ENCODE measurements at places on chromosomes 3 and 15. TPM values are rescaled to one million over a fixed set of nuclear protein-coding genes. Genes with fewer than 3 reads are reported as not detected.
A peak's percentile ranks its signal among the peaks of the same experiment; 100 is the strongest.

- DNase-seq = no peak
- H3K4me1 ChIP-seq = peaks cover 8% of the 10 kb centered on the region
- H3K27me3 ChIP-seq = no peaks in the 10 kb centered on the region
- no peak overlapping the region for H3K27ac ChIP-seq
- H3K36me3 ChIP-seq = no peaks in the 10 kb centered on the region
These were observed 63.2 kb downstream of the ASB7 start for GRCh38 chr15:100665570-100665969.

The OIP5 gene
- total RNA-seq = 3.1 TPM

The CILP gene
- total RNA-seq = not detected

DNA sequence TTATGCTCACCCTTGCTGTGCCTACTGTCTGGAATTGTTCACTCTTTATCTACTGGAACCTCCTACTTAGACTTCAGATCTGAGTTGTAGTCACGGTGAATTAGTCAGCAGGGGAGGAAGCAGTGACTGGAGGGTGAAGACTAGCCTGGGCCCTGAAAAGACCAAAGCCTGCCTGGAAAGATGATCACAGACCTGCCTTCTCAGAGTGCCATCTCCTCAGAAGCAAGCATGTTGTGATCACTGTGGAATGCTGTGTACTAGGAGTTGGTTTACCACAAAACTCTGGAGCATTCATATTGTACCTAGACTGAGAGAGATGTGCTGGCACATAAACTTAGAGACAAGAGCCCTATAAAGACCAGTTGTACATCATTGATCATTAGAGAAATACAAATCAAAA lies 100.7 kb upstream of the SCN10A start:
- H3K27ac ChIP-seq = no peak overlapping the region
- H3K4me3 ChIP-seq = no peak overlapping the region
- no peaks in the 10 kb centered on the region for H3K4me1 ChIP-seq
- DNase-seq = no peak
- H3K27me3 ChIP-seq = no peaks in the 10 kb centered on the region

DNA sequence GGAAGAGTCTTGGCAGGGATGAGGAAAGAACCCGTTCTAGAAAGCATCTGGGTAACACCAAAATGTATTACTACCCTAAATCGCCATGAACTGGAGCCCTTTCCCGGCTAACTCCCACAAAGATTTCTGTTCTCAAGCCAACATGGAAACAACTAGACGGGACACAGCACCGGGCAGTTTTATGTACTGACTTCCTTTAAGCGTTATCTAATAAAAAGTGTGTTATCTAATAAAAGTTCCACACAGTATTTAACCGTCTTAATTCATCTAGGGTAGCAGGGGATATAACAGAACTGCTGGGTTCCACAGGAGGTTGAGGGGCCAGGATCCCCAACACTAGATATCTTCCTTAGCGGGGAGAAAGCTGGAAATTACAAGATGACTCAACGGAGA lies 347 bp upstream of the C3orf62 start:
- no peak for DNase-seq
- no peaks in the 10 kb centered on the region for H3K4me1 ChIP-seq
- H3K4me3 ChIP-seq = peak overlapping the region; percentile 32
- H3K27ac ChIP-seq = peak overlapping the region; percentile 54
- H3K27me3 ChIP-seq = no peaks in the 10 kb centered on the region

DNA sequence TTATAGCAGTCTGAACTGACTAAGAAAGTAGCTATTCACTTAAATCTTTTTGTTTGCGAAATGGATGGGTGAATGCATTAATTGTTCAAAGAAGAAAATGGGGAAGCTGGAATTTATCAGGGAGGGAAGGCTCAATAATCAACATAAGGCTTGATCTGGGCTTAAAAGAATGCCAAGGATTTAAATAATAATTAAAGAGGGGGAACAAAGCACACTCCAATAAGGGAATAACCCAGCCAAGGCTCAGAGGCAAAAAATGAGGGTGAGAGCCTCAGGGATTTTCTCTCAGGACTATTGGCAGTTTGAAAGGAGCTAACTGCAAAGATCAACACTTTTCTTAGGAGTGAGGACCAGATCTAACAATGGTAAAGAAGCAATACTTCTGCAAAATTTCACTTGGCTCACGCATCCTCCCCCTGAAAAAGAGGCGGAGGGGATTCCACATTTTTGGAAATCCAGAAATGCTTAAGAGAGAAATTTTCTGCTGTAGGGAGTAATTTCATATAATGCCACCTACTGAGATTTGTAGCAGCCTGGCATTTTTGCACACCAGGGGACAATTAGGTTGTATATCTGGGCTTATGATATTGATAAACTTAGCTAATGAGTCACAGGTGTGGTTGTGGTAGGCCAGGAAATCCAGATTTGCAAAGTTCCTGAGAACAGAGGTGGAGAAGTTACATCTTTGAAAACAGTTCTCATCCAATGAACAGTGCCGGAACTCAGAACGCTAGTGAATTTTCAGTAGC lies 405.1 kb downstream of the TUSC7 start:
- peaks cover 47% of the 10 kb centered on the region for H3K4me1 ChIP-seq
- H3K36me3 ChIP-seq = no peaks in the 10 kb centered on the region
- H3K27me3 ChIP-seq = no peaks in the 10 kb centered on the region
- peak overlapping the region; percentile 16 for H3K27ac ChIP-seq
- H3K4me3 ChIP-seq = no peak overlapping the region

GRCh38 chr15:68781766-68782588 lies 38.7 kb downstream of the ANP32A start:
- peaks cover 68% of the 10 kb centered on the region for H3K36me3 ChIP-seq
- DNase-seq = no peak
- peak overlapping the region; percentile 53 for H3K27ac ChIP-seq

DNA sequence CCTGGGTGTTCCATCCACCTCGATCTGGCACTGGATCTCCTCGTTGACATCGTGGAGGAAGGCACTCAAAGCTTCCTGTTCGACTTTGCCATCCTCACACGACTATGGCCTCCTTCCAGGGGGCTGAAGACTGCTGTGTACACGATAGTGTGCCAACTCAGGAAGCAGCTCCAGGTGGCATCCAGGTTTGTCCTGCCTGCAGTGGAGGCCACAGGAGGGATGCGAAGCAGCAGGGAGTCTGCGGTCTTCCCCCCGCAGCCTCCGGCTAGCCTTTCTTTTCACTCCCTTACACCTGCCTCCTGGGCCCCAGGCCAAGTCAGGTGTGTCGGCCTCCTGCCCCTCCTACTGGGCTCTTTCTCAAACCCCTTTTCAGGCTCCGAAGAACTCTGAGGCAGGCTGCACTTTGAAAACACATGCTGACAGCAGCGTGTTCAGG lies 32.2 kb downstream of the SYNM start:
- no peak overlapping the region for H3K4me3 ChIP-seq
- DNase-seq = peak; percentile 73
- no peak overlapping the region for H3K27ac ChIP-seq
- H3K27me3 ChIP-seq = no peaks in the 10 kb centered on the region

- H3K4me3 ChIP-seq = no peak overlapping the region
- H3K4me1 ChIP-seq = peaks cover 5% of the 10 kb centered on the region
- no peak overlapping the region for H3K27ac ChIP-seq
- H3K27me3 ChIP-seq = no peaks in the 10 kb centered on the region
These were observed 94.4 kb downstream of the TMCO5A start for GRCh38 chr15:38028869-38029268.

All from osteocyte (in vitro differentiated cells).